ENCODE measurements at places on chromosomes 7 and 10.

- DNase-seq = no peak
These were observed 156.3 kb downstream of the SLC16A9 start for GRCh38 chr10:59553162-59553900.

DNA sequence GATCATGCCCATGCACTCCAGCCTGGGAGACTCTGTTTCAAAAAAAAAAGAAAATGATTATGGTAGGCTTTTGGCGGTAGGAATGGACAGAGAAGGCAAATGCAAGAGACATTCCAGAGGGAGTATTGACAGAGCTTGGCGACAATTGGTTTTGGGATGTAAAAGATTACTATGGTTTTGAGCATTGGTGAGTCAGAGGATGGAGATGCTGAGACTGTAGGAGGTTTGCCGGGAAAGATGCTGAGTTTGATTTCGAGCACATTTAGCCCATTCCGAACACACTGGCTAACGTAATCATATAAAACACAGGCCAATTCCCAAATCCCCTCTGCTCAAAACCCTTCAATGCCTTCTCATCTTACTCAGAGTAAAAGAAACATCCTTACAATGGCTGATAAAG, 161.6 kb upstream of the MKLN1 start:
- no peak for DNase-seq

GRCh38 chr10:44478876-44479705, 94.2 kb upstream of the CXCL12 start:
- DNase-seq = no peak

- no peak for DNase-seq
These were observed 70.6 kb downstream of the CALD1 start for GRCh38 chr7:134850066-134850465.

DNA sequence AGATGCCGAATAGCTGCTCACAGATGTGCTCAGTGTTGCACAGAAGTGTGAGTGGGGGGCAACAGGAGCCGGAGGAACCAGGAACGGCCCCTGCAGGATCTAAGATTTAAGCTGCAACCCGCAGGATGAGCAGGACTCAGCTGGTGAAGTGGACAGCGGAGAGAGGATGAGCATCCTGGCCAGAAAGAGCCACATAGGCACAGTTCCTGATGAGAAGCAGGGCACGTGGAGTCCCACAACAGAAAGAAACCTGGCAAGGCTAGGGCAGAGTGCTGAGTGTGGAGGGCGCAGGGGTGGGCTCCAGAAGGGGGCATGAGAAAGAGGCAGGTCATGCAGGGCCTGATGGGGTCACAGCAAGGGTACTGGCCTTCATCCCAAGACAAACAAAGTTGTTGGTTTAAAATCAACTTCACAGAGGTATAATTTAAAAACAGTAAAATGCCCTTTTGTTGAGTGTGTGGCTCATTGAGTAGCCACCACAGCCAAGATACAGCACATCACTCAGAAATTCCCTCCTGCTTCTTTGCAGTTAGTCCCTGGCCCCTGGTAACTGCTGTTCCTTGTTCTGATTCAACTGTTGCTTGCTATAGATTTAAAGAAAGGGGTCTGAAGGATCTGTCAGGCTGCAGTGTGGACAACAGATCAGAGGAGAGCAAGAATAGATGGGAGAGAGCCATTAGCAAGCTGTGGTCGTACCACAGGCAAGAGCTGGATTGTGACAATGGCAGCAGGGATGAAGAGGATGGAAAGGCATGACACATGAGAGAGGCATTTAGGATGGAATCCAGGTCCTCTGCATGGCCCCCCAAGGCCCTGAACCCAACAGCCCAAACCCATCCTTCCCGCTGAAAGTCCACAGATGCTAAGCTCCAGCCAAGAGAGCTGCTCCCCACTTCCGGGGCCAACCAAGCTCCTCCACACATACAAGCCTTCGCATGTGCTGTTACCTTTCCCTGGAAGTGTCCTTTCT, 53.1 kb upstream of the OSBPL3 start:
- no peak for DNase-seq

DNA sequence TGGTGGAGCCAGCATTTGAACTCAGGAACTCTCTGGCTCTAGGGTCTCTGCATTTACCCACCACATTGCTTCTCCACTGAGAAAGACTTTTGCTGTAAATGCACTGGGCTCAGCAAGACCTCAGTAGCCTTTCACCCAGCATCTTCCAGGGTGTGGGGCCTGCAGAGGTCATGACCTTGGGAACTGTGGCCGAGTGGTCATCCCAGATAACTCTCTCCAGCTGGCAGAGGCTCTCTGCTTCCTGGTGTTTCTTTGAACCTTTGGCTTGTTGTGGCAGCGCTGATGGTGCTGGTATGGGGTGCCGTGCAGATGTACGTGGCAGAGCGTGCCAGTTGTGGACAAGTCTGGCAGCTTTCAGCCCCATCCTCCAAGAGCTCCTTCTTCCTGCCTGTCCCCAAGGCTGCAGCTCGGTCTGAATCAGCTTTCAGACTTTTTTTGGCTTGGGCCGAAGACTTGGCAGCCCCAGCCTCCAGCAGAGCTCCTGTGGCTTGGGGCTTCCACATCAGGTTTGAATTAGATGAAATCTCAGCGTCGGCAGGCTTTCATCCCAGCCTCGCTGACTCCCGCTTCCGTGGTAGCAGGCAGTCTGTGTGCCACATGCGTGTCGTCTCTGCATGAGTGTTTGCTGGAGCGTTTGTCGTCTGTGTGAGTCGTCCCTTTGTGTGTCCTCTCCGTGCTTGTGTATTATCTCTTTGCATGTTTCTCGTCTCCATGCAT, 21.5 kb downstream of the ADAMTS14 start:
- DNase-seq = no peak

- DNase-seq = no peak
These were observed 17.9 kb downstream of the PLPP4 start for GRCh38 chr10:120474956-120475355.

GRCh38 chr10:29056729-29057128, 232.1 kb upstream of the LYZL1 start:
- DNase-seq = peak; percentile 26

DNA sequence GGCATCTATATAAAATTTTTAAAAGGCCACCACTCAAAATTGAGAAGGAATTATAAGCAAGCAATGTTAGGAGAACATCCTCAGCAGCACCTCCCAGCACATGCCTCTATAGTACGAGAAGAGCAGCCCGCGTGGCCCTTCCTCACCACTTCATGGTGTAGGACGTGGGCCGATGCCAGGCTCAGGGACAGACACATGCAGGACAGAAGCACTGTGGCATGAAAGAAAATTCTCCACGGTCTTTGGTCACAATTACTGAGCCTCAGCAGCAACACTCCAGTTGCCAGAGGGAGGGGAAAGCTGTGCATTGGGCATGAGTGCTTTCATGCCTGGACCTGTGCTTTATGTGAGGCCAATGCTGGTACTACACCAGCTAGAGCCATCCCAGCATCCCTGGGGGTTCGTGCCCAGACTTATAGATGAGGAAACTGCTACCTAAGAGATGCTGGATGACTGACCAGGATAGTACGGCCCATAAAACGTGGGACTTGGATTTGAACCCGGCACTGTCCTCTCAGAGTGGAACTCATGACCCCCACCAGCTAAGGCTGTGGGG, 164.7 kb downstream of the ADAM12 start:
- DNase-seq = no peak

DNA sequence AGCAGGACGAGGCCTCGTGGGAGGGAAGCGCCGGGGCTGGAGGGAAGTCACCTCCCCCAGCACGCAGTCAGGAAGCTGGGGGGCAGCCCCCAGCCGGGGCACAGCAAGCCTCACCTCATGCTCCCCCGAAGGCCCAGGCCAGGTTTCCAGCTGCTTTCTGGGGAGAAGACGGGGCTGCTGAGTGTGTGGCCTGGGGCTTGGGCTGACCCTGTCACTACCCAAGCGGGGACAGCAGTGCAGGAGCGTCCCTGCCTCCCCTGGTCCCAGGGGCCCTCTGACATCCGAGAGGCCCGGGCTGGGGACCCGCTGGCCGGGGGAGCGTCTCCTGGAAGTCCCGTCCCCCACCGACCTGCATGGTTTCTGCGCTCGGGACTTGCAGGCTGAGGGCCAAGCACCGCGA, 19.7 kb upstream of the NKX6-2 start:
- DNase-seq = no peak

- no peak for DNase-seq
These were observed 59.2 kb downstream of the CLEC2L start for GRCh38 chr7:139582671-139583155.

GRCh38 chr7:112873831-112874553, 83.8 kb upstream of the TMEM168 start:
- no peak for DNase-seq

DNA sequence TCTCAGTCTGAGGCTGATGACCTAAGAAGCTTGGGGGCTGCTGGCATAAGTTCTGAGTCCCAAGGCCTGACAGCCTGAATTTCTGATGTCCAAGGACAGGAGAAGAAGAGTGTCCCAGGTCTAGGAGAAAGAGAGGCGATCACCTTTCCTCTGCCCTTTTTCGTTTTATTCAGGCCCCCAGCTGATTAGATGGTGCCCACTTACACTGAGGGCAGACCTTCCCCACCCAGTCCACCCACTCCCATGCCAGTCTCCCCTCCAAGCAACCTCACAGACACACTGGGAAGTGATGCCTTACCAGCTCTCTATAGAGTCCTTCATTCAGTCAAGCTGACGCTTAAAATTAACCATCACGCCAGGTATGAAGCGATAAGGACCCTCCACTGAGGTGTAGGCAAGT, 19.3 kb upstream of the LOXL4 start:
- DNase-seq = no peak

- no peak for DNase-seq
These were observed 59.3 kb upstream of the IGFBP3 start for GRCh38 chr7:45980181-45980905.

DNA sequence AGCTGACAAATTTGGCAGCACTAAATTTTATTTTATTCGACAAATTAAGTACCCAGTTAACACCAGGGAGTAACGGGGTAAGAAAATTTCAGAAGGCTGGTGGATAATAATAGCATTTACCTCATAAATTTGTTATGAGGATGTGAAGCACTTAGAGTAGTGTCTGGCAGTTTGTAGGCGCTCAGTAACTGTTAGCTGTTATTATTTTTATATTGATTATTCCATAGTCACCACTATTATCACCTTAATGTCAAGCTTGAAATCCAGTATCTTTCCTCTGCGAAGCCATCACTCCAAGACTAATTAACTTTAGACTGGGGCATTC, 563 bp upstream of the COA1 start:
- DNase-seq = no peak

GRCh38 chr10:8360365-8360764, 305.9 kb downstream of the GATA3 start:
- DNase-seq = no peak

DNA sequence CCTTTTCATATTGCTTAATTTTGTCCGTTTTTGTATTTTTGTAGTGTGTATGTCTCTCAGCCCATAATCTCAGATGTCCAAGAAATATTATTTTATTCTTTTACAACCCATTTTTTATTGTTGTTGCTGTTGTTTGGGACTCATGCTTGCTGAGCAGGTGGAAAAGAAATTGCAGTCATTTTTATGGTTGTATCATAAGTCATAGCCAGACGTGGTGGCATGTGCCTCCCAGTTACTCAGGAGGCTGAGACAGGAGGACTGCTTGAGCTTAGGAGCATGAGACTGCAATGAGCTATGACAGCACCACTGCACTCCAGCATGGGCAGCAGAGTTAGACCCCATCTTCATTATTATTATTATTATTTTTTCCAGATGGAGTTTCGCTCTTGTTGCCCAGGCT, 117.8 kb downstream of the EPC1 start:
- no peak for DNase-seq

DNA sequence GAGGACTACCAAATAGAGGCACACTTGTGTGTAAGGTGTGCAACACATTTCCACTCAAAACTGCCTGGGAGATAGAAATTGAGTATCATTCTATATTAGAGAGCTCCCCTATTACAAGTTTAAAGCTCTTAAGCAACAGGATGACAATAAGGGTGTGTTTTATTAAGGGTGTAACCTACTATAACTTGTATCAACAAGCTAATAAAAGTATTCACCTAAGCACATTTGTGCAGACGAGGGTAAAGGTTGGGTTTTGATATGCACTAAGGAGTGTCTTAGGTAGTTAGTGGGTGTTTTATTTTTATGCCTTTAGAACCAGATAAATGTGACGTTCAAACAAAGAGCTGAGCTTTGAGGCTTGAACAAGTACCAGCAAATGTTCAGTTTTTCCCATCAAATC, 2.8 kb upstream of the FAM53B start:
- no peak for DNase-seq

- DNase-seq = no peak
These were observed 48.6 kb upstream of the NOBOX start for GRCh38 chr7:144452064-144452463.

GRCh38 chr10:24874133-24874532, 78.3 kb downstream of the PRTFDC1 start:
- DNase-seq = no peak

DNA sequence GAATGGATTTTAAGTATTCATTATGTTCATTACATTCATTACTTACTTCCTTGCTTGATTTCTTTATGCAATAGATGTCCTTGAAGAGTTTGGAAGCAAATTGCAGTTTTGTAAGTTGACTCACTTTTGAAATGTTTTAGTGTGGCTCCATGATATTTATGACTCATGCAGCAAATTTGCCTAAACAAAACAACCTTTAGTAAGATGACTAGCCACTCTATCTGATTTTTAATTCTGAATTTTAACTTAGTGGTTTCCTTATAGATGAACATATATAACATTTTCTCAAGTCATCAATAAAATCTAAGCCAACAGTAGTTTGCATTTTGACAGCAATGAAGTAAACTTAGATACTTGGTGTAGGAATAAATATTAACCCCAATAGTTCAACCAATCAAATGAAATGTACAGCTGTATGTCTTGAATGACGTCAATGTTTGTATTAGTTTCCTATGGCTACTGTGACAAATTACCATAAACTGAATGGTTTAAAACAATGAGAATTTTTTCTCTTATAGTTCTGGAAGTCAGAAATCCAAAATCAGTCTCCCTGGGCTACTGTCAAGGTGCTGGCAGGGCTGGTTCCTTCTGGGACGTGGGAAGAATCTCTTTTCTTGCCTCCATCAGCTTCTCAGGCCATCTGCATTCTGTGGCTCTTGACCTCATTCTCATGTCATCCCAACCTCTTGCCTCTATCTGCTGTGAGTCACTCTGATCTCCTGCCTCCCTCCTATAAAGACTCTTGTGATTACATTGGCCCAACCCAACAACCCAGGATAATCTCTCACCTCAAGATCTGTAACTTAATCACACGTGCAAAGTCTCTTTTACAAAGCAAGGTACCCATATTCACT, 73.4 kb downstream of the AHR start:
- peak; percentile 21 for DNase-seq

GRCh38 chr7:132636581-132636980, 60.3 kb upstream of the PLXNA4 start:
- peak; percentile 13 for DNase-seq

- no peak for DNase-seq
These were observed 507.2 kb upstream of the FOXK1 start for GRCh38 chr7:4174884-4175283.

DNA sequence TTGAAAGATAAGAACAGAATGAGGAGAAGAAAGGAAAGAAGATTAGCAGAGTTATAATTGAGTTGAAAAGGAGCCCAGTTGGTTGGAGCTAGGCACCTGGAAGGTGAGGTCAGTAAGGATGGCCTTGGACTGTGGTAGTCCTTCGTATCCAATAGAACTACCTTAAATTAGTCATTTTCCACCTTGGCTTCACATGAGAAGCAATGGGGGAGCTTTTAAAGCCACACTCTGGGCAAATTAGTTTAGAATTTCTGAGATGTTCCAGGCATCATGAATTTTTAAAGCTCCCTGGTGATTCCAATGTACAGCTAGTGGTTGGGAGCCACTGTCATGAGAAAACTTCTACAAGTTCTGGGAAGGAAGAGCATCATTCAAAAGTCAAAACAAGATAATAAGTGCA, 27.3 kb upstream of the CYP3A5 start:
- no peak for DNase-seq

Measured in SJCRH30 (cell line).